ENCODE measurements at places on chromosomes 3 and 15.

GRCh38 chr3:71785532-71786216, 726 bp upstream of the PROK2 start:
- no peak for DNase-seq

GRCh38 chr3:112078125-112079083, 7.8 kb upstream of the C3orf52 start:
- no peak for DNase-seq

GRCh38 chr3:112647122-112647521, 6.2 kb upstream of the CCDC80 start:
- DNase-seq: peak; percentile 78

GRCh38 chr3:138497851-138498250, 63.4 kb downstream of the ESYT3 start:
- no peak for DNase-seq

- DNase-seq: no peak
Observed at GRCh38 chr15:25426896-25427610, 11.8 kb downstream of the UBE3A start.

DNA sequence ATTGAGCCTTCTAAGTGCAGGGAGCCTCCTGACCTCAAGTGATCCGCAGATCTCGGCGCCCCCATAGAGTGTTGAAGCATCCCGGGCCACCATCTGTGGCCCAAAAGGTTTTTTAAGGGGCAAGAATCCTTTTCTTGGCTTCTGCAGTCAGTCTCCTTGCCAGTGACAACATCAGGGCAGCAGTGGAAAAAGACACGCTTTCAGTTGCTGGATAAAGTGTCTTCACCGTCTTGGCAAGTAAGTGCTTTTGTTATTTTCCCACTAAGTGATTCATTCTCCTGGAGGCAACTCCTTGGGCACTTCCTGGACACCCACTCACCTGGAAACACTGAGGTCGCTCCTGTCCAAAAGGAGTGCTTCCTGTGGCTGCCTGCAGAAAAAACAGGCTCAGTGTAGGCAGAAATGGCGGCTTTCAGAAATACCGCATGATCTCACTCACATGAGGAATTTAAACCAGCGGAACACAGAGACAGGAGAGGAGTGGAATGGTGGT, 71.7 kb upstream of the ABHD2 start:
- no peak for DNase-seq

GRCh38 chr15:93298901-93299300, 209.9 kb upstream of the RGMA start:
- DNase-seq: no peak

- no peak for DNase-seq
Observed at GRCh38 chr3:195160908-195161434, 110.0 kb downstream of the XXYLT1 start.

- DNase-seq: no peak
Observed at GRCh38 chr15:95923792-95924191, 406.7 kb upstream of the NR2F2 start.

DNA sequence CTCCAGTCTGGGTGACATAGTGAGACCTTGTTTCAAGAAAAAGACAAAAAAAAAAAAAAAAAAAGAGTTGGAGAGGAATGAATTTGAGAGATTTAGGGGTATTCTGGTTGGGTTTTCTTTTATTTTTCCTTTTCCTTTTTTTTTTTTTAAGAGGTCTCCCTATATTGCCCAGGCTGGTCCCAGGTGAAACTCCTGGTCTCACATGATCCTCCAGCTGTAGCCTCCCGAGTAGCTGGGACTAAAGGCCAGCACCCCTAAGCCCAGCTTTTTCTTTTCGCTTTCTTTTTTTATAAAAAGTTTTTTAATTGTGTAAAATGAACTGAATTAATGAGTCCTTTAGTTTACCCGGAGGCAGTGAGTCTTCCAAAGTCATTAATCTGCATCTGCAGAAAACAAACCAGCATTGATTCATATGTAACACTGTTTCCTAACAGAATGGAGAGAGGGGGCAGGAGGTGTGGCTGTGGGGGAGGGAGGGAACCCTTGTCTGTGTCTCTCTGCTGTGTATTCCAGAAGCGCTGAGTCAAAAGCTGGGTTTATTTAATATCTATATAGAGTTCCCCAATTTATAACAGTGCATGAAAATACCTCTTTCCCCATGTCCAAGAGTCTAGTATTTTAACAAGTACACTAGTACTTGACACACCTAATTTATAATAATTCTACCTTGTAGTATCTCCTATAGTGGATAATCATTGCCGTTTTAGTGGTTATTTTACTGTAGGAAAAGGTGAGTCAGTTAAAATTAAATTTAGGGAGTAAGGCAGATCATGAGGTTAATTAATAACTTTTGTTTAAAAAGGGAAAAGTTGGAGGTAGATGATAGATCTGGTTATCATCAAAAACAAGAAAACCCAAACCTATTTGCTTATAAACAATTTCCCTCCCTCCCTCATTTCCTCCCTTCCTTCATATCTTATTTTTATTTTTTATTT, 2.6 kb upstream of the DPPA4 start:
- DNase-seq: no peak

DNA sequence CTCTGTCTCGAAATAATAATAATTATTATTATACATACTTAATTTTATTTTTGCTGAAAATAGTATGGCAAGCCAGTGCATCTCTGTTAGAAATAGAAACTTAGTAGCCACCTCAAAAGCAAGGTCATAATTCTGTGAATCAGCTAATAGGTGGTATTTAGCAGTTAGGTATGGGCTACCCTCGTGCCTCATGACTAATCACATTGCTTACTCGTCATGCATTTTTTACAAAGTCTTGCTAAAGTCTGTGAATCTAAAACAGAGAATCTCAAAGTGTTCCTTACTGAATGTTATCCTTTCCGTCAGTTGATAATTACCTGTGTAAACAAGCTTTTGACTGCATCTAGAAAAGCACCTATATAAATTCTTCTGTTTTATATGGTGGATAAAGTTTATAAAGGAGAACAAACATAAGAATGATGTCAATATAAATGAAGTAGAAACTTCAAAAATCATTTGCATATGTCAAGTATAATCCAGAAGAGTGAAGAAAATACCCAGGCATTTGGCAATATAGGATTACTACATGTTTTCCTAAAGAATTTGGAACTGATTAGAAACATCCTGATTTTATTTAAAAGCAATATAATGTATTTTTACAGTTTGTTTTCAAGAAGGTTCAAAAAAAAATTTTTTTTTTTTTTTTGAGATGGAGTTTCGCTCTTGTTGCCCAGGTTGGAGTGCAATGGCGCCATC, 6.2 kb downstream of the PPARG start:
- peak; percentile 63 for DNase-seq

- DNase-seq: peak; percentile 86
Observed at GRCh38 chr15:90680371-90680935, 36.7 kb upstream of the BLM start.

Data from GM03348 (cell line).